ENCODE measurements at places on chromosomes 11 and 22.

DNA sequence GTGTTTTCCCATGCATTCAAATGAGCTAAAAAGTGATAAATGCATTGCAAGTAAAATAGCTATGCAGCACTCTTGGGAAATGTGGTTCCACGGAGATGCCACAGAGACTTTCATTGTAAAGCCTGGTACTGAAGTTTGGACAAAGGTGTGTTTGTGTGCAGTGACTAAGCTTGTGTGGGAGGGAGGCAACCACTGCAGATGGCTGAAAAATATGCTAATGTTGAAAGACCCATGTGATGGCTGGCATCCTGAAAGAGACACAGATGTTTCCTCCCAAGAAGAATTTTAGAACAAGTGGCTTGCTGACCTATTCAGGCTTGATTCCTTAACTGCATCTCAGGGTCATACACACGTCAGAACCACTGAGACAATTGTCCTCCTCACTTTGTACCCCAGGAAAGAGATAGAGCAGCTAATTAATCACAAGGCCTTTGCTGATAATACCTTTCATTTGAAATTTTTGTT, 73.8 kb downstream of the FAM76B start:
- no peaks in the 10 kb centered on the region for H3K27me3 ChIP-seq
- no peak overlapping the region for H3K27ac ChIP-seq
- no peaks in the 10 kb centered on the region for H3K4me1 ChIP-seq
- DNase-seq = no peak
- no peak overlapping the region for H3K4me3 ChIP-seq

DNA sequence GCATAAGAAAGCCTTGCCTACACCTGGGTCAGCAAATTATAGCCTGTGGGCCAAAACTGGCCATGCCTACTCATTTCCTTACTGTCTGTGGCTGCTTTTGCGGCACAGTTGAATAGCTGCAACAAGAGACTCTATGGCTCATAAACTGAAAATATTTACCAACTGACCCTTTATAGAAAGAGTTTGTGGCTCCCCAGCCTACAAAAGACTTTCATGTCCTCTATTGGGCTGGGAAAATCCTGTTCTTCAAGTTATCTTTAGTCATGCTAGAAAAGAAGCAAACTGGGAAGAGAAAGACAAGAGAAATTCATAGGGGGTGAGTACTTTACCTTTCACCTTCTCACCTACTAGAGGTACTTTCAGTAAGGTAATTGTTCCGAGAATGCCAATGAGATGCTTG, 175.1 kb downstream of the SWAP70 start:
- H3K4me1 ChIP-seq = no peaks in the 10 kb centered on the region
- H3K36me3 ChIP-seq = no peaks in the 10 kb centered on the region
- H3K27ac ChIP-seq = no peak overlapping the region
- no peak overlapping the region for H3K4me3 ChIP-seq

DNA sequence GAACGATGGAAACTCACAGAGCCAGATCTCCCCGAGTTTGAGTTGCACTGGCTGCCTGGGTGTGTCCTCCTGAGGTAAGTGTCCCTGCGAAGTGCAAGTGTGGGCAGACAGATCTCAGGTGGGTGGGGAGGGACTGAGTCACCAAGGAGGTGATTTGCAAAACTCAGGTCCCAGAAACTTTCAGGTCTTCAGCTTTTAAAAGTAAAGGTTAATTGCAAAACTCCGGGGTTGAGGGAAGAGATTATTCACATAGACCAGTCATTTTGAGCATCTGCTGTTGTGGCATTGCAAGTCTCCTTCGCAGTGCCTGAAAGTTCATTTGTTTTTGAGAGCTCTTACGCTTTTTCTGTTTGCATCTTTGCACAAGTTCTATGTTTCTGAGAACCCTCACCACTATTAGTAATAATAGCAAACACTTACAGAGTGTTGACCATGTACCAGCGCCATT, 7.1 kb downstream of the CD44 start:
- H3K27ac ChIP-seq = no peak overlapping the region
- no peaks in the 10 kb centered on the region for H3K4me1 ChIP-seq
- DNase-seq = no peak
- H3K27me3 ChIP-seq = peaks cover 10% of the 10 kb centered on the region

GRCh38 chr11:18526521-18527296, at the start of gene TSG101:
Gene TSG101, minus strand, starts transcription at chr11:18526942. Its CDS starts 126 bp downstream, at chr11:18526816.
- DNase-seq = peak; percentile 96
- H3K27me3 ChIP-seq = no peaks in the 10 kb centered on the region
- peak within 1 kb of the TSS; percentile 89 for H3K4me3 ChIP-seq
- peaks cover 3% of the 10 kb centered on the region for H3K4me1 ChIP-seq
- H3K36me3 ChIP-seq = no peaks in the 10 kb centered on the region

GRCh38 chr11:45265969-45266675, 20.0 kb downstream of the SYT13 start:
- H3K27me3 ChIP-seq = peaks cover 6% of the 10 kb centered on the region
- H3K27ac ChIP-seq = no peak overlapping the region
- H3K4me3 ChIP-seq = no peak overlapping the region
- H3K4me1 ChIP-seq = peaks cover 11% of the 10 kb centered on the region

DNA sequence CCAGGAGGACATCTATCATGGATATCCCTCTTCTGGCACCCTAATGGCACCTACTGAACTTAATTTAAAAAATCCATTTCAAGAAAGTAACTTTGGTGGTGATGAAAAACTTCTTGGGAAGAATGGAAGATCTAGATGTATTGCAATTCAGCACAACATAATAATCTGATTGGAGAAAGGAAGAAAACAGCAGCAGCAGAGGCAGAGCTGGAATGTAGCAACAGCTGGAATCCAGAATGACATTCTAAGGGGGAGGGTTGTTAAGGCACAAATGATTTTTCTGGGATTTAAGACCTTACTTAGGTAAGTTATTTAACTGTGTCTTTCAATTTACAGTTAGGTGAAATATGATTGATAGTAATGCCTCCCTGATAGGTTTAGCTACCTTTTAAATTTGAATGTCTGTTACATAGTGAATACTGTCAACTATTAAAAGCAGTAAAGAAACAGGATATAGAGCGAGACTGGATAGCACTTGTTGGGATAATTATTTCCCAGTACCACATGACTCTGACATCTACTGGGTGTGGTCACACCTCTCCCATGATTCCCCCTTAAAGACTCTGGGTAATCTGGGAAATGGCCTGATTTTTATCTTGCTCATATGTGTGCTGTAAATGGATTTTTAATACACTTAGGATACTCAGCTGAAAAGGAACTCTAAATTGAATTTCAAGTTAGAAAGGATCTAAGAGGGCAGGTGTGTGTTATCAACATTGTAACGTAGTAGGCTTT, 11.7 kb downstream of the CAPRIN1 start:
- no peak overlapping the region for H3K4me3 ChIP-seq
- no peaks in the 10 kb centered on the region for H3K27me3 ChIP-seq
- DNase-seq = no peak
- H3K36me3 ChIP-seq = peaks cover 13% of the 10 kb centered on the region
- no peaks in the 10 kb centered on the region for H3K4me1 ChIP-seq

- DNase-seq = no peak
- H3K27me3 ChIP-seq = no peaks in the 10 kb centered on the region
- H3K4me3 ChIP-seq = peak overlapping the region; percentile 55
- H3K36me3 ChIP-seq = no peaks in the 10 kb centered on the region
Observed at GRCh38 chr11:66593303-66593635, 284 bp downstream of the CCS start.

GRCh38 chr11:44607987-44608386, 42.5 kb downstream of the CD82 start:
- H3K4me1 ChIP-seq = peaks cover 46% of the 10 kb centered on the region
- no peaks in the 10 kb centered on the region for H3K27me3 ChIP-seq
- H3K36me3 ChIP-seq = no peaks in the 10 kb centered on the region
- H3K27ac ChIP-seq = no peak overlapping the region
- no peak for DNase-seq

- H3K27me3 ChIP-seq = no peaks in the 10 kb centered on the region
- peak overlapping the region; percentile 84 for H3K4me3 ChIP-seq
- H3K4me1 ChIP-seq = peaks cover 6% of the 10 kb centered on the region
- peak overlapping the region; percentile 99 for H3K27ac ChIP-seq
- DNase-seq = peak; percentile 32
Observed at GRCh38 chr11:119055901-119056300, 1.1 kb downstream of the HYOU1 start.

- H3K36me3 ChIP-seq = no peaks in the 10 kb centered on the region
- no peak overlapping the region for H3K27ac ChIP-seq
- H3K4me1 ChIP-seq = peaks cover 30% of the 10 kb centered on the region
- H3K27me3 ChIP-seq = peaks cover 46% of the 10 kb centered on the region
Observed at GRCh38 chr22:19892257-19892879, 37.7 kb upstream of the GNB1L start.

- H3K4me1 ChIP-seq = no peaks in the 10 kb centered on the region
- H3K4me3 ChIP-seq = no peak overlapping the region
- no peak overlapping the region for H3K27ac ChIP-seq
- no peaks in the 10 kb centered on the region for H3K36me3 ChIP-seq
- DNase-seq = no peak
- no peaks in the 10 kb centered on the region for H3K27me3 ChIP-seq
Observed at GRCh38 chr11:111680486-111681175, 78.4 kb downstream of the SIK2 start.

GRCh38 chr11:1126935-1127663, 30.7 kb upstream of the MUC5AC start:
- DNase-seq = no peak
- peaks cover 3% of the 10 kb centered on the region for H3K27me3 ChIP-seq
- H3K27ac ChIP-seq = no peak overlapping the region
- H3K36me3 ChIP-seq = no peaks in the 10 kb centered on the region
- no peak overlapping the region for H3K4me3 ChIP-seq

GRCh38 chr11:120929664-120930154, 94.2 kb upstream of the TBCEL start:
- H3K27ac ChIP-seq = no peak overlapping the region
- H3K27me3 ChIP-seq = no peaks in the 10 kb centered on the region
- DNase-seq = peak; percentile 90

GRCh38 chr11:30312243-30312642, 10.7 kb upstream of the ARL14EP start:
- H3K4me1 ChIP-seq = no peaks in the 10 kb centered on the region
- no peak overlapping the region for H3K27ac ChIP-seq
- H3K4me3 ChIP-seq = no peak overlapping the region
- H3K27me3 ChIP-seq = peaks cover 25% of the 10 kb centered on the region
- H3K36me3 ChIP-seq = no peaks in the 10 kb centered on the region

DNA sequence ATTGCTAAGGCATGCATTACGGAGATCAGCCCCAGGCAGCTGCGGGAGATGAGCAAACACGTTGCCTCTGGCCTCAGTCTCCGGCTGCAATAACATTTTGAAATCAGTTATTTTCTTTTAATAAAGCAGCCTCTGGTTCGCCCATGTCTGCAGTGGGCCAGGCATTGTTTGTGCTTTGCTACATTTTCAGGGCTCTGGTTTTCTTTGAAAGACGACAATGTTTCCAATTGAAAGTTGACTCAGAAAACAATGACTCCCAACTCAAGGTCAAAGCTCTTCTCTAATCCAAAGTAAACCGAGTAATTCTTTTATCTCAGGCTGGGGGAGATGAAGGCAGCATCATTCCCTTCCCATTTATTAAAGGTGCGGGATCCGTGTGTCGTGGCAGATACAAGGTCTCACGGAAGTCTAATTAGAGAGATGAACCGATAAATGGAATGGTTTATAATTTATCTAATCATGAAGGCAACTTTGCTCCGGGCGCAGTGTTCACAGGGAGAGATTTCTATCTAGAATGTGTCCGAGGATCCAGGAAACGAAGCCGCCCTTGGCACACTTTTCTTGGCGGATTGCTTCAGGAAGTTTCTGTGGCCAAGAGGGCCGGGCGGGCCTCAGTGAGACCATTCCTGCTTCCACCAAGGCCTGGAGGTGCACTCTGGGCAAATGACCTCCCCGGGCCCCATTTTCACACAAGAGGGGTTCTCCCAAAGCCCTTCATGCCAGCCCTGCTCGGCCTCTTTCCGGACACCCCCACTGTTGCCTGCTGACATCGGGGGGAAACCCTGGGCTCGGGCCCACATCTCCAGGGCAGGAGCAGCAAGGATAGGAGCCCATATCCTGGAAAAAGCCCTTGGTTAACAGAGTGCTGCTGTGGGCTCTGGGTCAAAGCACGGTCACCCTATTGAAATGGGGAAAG, 811.4 kb downstream of the BRD1 start:
- H3K27me3 ChIP-seq = no peaks in the 10 kb centered on the region
- H3K27ac ChIP-seq = no peak overlapping the region
- H3K4me3 ChIP-seq = no peak overlapping the region
- no peaks in the 10 kb centered on the region for H3K36me3 ChIP-seq

DNA sequence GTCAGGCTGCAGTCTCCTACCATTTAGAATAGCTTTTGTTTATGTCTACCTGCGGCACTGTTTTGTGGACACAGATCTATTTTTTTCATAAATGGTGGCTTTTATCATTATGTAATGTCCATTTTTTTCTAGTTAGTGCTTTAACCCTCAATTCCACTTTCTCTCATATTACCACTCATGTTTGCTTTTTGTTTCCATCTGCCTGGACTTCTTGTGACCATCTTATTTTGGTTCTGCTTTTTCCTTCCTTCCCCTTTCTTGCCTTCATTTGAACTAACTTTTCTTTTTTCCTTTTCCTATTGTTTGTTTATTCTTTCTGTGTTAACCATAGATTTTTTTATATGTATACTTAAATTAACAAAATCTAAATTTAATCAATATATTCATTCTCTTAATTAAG, 98.5 kb upstream of the SLC22A12 start:
- H3K4me1 ChIP-seq = no peaks in the 10 kb centered on the region
- H3K27ac ChIP-seq = no peak overlapping the region
- H3K27me3 ChIP-seq = peaks cover 61% of the 10 kb centered on the region
- no peaks in the 10 kb centered on the region for H3K36me3 ChIP-seq

DNA sequence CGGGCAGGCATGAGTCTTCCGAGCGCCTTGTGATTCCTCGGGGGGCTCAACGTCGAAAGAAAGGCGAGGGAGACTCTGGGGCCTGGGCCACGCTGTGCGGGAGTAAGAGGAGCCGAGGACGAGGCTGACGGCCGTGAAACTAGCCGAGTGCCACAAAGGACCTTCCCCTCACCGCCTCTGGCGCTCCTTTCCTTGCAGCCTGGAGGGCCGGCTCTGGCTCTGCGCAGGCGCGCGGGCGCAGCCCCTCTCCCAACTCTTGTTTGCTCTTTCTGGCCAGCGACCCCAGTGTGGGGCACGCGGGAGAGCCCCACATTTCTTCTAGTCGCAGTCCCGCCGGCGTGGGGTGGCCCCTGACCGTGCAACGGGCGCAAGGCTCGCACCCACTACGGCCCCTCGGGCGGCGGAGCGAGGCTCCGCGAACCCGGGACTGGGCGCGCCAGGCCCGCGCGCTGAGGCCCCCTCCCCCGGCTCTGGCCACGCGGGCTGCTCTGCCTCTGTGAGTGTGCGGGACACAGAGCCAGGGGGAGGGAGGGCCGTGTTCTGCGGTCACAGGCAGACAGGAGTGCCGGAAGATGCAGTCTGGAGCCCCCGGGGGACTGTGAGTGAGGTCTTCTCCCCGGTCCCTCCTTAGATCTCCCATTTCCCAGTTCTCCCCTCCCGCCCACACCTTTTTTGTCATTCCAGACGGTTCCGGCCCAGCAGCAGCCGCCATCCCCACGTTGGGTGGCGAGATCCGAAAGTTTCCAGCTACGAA, 1.0 kb upstream of the TOB2 start:
- no peaks in the 10 kb centered on the region for H3K27me3 ChIP-seq
- H3K4me1 ChIP-seq = peaks cover 3% of the 10 kb centered on the region
